ENCODE measurements at places on chromosomes 16 and 17.
A peak's percentile ranks its signal among the peaks of the same experiment; 100 is the strongest.

GRCh38 chr16:65667011-65667578, 545.2 kb upstream of the CDH11 start:
- peak; percentile 13 for DNase-seq

GRCh38 chr17:48588528-48588927, 1.5 kb downstream of the HOXB3 start:
- no peak for DNase-seq

DNA sequence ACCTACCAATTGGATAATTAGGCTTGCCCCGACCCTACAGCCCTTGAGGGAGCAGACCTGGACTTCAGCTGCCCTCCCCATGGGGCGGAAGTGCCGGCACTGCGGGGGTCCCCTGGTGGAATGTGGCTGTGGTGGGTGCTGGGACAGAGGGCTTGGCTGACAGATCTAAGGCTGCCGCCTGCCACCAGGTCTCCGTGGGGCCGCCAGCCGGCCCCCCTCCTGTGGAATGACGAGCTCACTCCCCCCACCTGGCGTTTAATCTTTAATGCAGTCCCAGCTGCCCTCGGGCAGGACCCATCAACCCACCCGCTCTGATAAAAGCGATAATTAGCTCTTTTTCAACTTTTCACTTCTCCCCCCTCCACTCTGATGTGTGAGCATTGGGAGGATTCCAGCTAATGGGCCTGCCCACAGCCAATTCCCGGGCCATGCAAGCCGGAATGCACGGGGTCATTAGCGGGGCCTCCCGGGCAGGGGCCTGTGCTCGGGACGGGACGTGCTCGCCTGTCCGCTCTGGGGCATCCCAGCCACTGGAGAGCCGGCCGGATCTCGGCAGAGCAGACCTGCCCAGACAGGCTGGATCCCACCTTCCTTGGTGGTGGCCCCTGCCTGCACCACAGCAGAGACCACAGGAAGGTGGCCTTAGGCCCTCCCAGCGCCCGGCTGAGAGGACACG, 28.3 kb upstream of the GOSR2 start:
- DNase-seq, result no peak

DNA sequence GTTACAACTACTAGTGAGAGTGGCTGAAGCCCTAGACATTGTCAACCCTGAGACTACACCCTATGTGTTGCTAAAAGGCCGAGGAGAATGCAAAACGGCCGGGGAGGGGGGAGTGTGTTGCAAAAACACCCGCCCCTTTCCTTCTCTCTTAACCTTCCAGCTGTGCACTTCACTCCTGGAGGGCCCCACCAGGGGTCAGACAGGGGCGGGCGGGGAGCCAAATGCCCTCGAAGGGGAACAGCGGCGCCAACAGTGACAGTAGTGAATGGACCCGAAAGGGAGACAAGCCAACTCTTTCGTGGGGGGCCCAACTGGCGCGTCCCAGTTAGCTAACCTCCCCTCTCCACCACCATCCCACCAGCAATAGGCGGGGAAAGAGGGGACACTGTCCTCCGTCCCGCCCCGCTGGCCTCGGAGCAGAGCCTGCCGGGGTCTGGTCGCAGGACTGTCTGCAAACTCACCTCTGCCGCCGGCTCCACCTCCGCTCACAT, 352 bp downstream of the MARF1 start:
- peak; percentile 78 for DNase-seq

DNA sequence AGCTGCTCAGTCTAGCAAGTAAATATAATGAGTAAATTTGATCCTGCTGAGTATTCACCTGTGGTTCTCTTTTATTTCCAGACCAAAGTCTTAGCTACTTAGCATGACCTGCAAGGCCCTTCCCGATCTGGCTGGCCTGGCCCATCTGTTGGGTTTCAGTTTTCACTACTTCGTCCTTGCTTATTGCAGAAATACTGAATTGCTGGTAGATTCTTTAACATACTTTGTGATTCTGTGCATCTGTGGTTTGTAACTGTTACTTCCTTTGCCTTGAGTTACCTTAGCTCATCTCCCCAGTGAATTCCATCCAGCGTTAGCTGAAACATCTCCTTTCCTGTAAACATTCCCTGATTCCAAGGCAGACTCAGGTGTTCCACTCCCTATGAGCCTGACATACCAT, 131.1 kb downstream of the PHKB start:
- DNase-seq, result no peak

GRCh38 chr17:45131616-45132319, 547 bp downstream of the PLCD3 start:
- no peak for DNase-seq

- no peak for DNase-seq
Observed at GRCh38 chr16:47046726-47047523, 73.5 kb upstream of the DNAJA2 start.

DNA sequence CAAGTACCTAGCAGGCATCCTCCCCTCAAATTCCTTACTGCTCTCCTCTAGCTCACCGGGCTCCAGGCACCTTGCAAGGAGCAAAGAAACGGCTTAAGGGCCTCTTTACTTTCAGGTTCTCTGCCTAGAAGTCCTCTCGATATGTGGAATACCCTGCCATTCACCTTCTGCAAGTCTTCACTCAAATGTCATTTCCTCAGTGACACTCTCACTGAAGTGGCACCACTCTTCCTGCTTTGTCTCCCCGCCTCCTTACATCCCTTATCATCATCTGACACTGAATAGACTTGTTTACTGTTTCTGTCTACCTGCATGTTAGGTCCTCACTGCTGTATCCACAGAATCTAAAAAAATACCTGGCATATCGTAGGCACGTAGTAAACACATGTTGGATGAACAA, 947 bp downstream of the SLC7A6OS start:
- DNase-seq, result no peak

DNA sequence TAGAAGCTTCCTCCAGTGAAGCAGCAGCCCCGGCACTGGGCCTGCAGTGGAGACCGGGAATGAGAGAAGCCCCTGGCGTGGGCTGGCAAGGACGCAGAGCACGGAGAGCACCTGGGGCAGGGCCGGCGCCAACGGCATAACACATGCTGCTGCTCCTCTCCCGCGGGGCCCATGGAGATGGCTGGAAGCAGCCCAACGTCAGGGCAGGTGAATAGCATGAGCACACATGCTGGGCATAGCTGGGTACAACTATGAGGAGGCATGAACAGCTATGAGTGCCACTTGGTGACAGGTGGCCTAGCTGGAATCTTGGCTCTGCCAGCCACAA, 46.4 kb downstream of the IRF8 start:
- DNase-seq, result no peak

GRCh38 chr16:569445-570254, at the start of gene PIGQ:
PIGQ (plus strand) TSS chr16:569968; CDS start chr16:574075, 4,107 bp downstream.
- DNase-seq, result peak; percentile 67

DNA sequence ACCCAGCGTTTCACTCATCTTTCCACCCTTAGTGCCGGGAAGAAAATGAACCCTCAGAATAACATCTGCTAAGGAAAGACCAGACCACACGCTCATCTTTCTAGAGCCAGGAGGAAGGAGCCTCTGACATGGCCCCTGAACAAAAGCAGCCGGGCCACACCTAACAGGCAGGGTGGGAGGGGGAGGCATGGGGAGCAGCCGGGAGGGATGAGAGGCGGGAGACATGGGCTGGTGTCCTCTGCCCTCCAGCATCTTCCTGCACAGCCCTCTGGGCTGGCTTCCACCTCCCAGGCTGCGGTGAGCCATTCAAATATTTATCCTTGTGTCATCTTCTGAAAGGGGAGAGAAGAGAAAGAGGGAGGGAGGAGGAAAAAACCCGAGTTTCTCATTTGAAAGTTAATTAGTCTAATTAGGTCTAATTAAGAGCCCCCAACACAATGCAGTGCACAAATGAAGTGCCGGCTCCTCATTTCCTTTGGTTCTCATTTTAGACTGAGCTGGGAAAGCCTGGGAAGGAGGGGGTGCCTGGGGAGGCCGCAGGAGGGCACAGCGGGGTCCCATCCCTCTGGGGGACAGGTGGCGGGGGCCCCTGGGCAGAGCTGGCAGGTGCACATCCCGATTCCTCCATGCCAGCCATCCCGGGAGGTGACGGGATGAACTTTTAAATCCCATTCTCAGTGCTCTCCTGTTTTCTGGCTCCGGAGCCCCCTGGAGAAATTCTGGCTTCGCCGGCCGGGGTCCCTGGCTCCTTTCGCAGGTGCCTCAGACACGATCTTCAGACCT, 90.5 kb downstream of the ENGASE start:
- DNase-seq, result no peak

DNA sequence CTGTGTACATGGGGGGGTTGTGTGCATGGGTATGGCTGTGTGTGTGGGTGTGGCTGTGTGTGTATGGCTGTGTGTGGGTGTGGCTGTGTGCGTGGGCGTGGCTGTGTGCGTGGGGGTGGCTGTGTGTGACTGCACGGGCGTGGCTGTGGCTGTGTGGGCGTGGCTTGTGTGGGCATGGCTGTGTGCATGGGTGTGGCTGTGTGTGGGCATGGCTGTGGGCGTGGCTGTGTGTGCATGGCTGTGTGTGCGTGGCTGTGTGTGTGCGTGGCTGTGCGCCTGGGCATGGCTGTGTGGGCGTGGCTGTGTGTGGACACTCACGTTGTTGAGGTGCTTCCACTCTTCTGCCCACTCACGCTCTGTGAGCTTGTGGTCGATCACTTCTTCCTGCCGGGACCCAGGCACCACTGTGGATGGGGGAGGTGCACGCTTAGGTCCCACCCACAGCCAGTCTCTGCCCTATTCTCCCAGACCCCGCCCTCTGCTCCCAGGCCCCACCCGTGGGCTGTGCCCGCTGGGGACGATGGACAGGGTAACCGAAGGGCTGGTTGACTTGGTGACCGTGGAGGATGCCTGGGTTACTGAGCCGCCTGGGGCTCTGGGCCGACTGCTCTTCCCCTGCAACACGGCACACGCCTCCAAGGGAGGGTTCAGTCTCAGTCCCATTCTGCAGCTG, 16.0 kb upstream of the PABPN1L start:
- DNase-seq, result no peak

DNA sequence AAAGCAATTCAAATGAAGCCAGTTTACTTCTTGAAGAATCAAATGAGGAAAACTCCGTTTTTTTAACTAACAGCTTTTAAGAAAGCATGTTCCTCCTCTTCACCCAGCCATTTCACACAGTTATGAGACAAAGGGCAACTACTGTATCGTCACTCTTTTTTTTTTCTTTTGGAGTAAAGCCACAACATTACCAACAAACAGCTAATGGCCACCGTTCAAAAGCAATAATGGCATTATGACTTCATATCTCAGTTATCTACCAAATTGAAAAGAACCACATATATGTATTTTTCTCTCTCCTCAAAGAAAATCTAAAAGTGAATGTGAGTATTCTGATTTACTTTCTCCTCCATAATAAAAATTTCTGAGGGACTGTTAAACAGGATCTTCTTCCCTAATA, 14.5 kb downstream of the GRB2 start:
- no peak for DNase-seq

- no peak for DNase-seq
Observed at GRCh38 chr17:27356091-27356705, 62.3 kb downstream of the WSB1 start.

- DNase-seq, result peak; percentile 76
Observed at GRCh38 chr17:6831661-6832263, at the start of gene TEKT1. TEKT1 (minus strand) TSS chr17:6831729; CDS start chr17:6830376, 1,353 bp downstream.

- DNase-seq, result no peak
Observed at GRCh38 chr17:58094118-58094517, 10.9 kb downstream of the DYNLL2 start.

DNA sequence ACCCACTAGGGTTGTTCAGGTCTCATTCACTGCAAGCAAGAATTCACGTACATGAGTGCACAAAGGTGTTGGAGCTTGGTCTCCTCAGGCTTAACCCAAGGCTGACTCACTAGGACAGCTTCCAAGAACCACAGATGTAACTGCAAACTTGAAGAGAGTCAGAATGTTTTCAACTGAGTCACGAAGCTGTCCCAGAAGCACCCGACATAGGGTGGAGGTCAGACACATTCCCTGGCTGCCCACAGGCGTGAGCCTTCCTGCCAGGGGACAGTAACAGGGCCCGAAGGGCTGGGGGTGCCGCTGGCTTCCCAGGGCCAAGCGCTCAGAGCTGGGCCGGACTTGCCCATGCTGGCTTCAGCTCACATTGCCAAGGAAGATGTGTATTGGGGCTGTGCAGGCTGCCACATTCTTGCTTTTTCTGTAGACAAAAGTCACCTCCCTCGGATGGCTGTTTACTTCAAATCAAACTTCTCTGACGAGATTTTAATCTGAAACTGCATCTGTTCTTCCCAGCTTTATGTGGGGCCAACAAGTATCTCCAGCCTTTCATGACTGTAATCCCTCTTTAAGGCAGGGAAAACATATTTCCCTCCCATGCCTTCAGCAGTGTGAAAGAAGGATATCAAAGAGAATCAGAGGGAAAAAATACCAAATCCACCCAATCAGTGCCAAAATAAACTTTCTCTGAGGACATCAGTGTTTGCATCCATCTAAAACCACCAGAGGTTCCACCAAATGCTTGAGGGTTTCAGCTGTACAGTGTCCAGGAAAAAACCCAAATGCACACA, 14.3 kb downstream of the CMTM3 start:
- DNase-seq, result peak; percentile 88

DNA sequence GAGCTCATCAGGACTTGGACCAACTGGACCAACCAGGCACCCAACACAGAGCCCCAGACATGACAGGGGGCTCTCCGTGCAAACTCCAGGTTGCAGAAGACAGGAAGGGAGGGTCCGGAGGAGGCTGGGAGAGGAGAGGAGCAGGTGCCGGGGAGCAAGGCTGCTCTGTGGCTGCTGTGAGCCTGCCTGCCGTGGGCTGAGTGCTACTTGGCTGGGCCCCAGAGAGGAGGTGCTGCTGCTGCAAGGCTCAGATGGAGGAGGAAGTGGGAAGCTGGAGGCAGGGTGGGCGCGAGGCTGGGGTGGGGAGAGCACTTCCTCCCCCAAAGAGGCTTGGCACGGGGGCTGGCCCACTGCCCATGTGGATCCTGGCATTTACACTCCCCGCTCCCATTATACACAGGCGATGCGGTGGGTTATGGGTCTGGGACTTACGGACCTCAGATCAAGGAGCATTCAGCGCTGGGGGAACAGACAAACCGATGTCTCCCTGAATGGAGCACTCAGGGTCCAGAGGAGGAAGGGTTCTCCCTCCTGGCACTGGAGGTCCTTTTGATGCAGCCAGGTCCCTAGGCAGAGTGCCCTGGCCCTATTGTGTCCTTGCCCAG, 15.9 kb downstream of the EPOP start:
- DNase-seq, result no peak

DNA sequence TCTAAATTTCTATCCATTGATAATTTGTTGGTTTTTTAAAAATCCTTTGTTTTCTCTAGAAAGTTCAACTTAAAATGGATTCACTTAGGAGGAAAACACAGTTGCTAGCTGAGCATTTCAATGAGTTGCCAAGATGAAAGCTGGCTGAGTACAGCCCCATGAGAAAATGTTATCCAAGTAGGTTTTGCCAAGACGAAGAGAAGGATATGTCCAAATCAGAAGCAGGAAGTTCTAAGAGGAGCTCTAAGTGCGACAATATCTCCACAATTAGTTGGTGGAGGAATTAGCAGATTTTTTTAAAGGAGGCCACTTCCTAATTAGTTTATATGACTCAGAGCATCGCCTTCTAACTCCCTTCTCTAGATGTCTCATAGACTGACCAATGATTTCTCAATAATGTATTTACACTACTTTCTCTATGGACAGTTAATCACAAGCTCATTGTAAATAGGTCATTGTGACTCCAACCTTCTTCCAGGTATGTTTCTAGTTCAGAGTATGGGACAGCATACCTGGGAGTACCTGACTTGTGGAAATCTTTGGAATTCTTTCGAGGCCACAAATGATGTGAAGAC, 873.3 kb upstream of the SOX9 start:
- DNase-seq, result no peak
